ENCODE measurements at places on chromosomes 2 and 18.

GRCh38 chr2:11738589-11739436 is 7.6 kb upstream of the LPIN1 start:
- peak; percentile 69 for DNase-seq

- no peak for DNase-seq
Observed at GRCh38 chr2:109260886-109261700, 132.1 kb downstream of the SH3RF3 start.

- DNase-seq, result no peak
Observed at GRCh38 chr2:152600697-152601096, 116.6 kb downstream of the PRPF40A start.

GRCh38 chr2:160352500-160352899 is 141.1 kb downstream of the RBMS1 start:
- DNase-seq, result no peak

GRCh38 chr2:203379156-203379555 is 51.0 kb downstream of the ABI2 start:
- DNase-seq, result no peak

DNA sequence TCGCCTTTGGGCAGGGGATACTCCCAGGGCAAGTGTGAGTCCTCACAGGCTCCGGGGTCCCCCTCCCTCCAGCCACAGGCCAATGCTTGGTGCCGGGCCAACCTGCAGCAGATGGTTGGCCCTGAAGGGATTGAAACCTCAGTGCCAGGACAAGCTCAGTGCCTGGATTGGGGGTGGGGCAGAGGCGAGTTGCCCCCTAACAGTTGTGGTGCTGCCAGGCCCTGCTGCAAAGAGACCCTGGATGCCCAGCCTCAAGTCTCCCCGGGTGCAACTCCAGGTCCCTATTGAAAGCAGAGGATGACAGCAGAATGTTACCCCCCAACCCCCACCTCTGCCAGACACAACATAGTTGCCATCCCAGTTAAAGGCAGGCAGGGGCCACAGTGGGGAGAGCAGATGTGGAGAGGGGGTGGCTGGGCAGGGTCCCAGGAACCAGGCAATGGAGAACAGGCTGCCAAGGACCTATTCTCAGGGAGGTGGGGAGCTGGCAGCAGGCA is 9.5 kb upstream of the RNF103 start:
- no peak for DNase-seq

GRCh38 chr18:31778391-31778950 is 17.8 kb upstream of the SLC25A52 start:
- DNase-seq, result no peak

DNA sequence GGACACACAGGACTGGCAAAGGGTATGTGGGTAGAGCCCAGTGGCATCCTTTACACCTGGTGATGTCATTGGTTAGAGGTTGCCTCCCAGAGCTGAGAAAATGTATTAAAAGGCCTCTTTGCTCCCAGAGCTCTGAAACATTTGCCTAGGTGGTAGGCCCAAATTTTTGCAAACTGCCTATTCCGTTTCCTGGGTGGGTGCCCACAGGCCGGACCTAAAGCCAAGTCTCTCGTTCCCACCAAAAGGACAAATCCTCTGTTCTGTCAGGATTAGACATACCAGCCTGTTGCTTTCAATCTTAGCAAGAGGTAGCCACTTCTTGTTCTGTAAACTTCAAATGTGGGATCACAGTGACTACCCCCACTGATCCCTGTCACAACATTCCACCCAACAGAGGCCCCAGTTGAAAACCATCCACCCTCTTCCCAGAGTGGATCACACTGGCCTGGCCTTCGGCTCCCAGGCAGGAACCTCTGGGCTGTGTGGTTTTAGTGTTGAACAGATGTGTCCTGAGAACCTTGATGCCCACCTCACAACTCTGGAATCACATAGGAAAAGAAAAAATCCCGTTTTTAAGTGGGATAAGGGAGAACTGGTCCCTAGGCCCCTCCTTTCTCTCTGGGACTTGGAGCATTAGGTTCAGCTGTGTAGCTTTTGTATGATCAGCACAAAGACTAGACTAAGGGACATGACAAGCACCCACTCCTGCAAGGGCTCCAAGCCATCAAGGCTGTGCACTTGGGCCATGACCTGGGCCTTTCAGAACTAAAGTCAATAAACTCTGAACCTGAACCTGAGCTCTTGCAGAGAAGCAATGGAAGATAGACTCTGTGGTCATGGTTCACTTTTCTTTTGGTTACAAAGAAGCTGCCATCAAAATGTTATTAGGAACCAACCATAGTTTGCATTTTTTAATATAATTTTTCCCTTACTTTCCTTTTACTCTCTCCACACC is 211.3 kb downstream of the CYP26B1 start:
- DNase-seq, result no peak

- DNase-seq, result no peak
Observed at GRCh38 chr2:197669077-197669476, 6.3 kb downstream of the RFTN2 start.

- DNase-seq, result peak; percentile 64
Observed at GRCh38 chr2:204691911-204692510, 146.7 kb downstream of the PARD3B start.

GRCh38 chr2:195470622-195471021 is 186.4 kb upstream of the SLC39A10 start:
- DNase-seq, result no peak

- DNase-seq, result no peak
Observed at GRCh38 chr2:171487803-171488259, 34.4 kb upstream of the CYBRD1 start.

DNA sequence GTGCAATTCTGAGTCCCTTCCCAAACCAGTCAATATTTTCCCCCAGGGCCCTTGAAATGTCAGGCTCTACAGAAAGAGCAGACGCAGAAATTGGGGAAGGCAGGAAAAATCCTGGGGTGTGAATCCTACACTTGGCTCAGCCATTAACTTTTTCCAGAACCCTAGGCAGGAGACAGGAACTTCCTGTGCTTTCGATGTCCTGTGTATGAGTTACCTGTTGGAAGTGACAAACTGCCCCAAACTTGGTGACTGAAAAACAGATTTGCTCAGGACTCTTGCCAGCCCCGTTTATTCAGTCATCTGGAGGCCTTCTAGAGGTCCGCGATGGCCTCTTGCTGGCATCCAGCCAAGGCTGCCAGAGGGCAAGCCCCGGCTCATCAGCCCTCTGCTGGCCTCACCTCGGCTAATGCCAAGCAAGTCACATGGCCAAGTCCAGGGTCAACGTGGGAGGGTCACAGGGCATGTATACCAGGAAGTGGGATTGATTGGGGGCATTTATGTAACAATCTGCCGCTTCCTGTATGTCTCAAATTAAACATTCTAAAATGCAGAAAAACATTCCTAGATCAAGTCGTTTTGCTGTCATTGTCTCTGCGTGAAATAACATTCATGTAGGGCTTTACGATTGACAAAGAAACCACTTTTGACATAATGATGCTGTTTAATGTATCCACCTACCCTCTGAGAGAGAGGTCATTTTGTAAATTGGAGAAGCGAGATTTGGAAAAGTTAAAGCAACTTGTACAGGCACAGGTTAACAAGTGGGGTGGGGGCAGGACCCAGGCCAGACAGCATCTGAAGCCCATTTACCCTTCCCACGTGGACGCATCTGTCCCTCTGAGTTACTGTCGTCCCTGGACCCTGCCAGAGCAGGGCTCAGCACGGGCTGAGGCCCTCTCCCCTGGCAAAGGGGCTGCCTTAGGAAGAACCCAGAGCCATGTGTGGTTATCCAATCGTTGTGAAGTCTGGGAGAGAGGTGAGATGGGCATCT is 179.4 kb downstream of the INHBB start:
- DNase-seq, result no peak

DNA sequence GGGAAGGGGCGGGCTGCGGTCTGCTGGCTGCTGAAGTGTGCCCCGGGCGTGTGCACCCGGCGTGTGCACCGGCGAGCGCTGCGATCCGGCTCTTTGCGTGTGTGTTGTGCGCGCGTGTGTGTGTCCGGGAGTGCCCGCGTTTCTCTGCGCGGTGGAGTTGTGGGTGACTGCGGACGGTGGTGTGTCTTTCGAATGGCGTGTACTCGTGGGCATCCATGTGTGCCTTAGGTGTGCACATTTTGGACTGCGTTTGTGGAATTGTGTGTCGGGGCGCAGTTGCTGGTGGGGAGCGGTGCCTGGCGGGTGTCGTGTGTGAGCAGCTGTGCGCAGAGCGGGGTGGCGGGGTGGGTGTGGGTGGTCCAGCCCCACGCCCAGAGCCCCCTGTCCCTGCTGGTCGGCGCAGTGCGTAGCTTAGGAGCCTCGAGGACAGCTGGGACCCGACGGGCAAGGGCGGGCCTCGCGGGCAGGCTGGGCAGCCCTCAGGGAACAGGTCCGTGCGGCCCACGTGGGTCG is 533 bp downstream of the HPCAL1 start:
- DNase-seq, result peak; percentile 51
